ENCODE measurements at places on chromosomes 12 and 14. TPM values are rescaled to one million over a fixed set of nuclear protein-coding genes. Genes with fewer than 3 reads are reported as not detected.

The C12orf56 gene
- total RNA-seq = 0.31 TPM

The TMEM63C gene
- 21.6 TPM for total RNA-seq

The APOF gene
- not detected for total RNA-seq

The STAC3 gene
- 0.94 TPM for total RNA-seq

The RFX4 gene
- 9.4 TPM for total RNA-seq

The AQP6 gene
- total RNA-seq = 0.31 TPM

The AMN gene
- total RNA-seq = not detected

The SLC24A4 gene
- 0.63 TPM for total RNA-seq

The PACS2 gene
- 168 TPM for total RNA-seq

The FGF6 gene
- not detected for total RNA-seq

The LRRC9 gene
- 4.1 TPM for total RNA-seq

The SYCP3 gene
- total RNA-seq = 1.3 TPM

The ACOT4 gene
- 1.6 TPM for total RNA-seq

The CDH24 gene
- total RNA-seq = 22.5 TPM

The RAD9B gene
- total RNA-seq = 1.3 TPM

The PAWR gene
- total RNA-seq = 28.2 TPM

The B4GALNT3 gene
- total RNA-seq = 4.7 TPM

The KRT80 gene
- not detected for total RNA-seq

The MAP1LC3B2 gene
- 4.1 TPM for total RNA-seq

The TMEM52B gene
- 0.63 TPM for total RNA-seq

The CCDC60 gene
- not detected for total RNA-seq

The TRHDE gene
- total RNA-seq = 21.3 TPM

The KCNC2 gene
- total RNA-seq = 19.7 TPM

The HPD gene
- total RNA-seq = not detected

The LRRC43 gene
- not detected for total RNA-seq

The CIPC gene
- 46.0 TPM for total RNA-seq

Data from parietal lobe (tissue), 2 donors.